ENCODE measurements at places on chromosomes 16 and 17. TPM values are rescaled to one million over a fixed set of nuclear protein-coding genes. Genes with fewer than 3 reads are reported as not detected.

The ZPBP2 gene
- not detected for total RNA-seq

The ZDHHC1 gene
- 4.8 TPM for total RNA-seq

The MAF gene
- total RNA-seq = not detected

DNA sequence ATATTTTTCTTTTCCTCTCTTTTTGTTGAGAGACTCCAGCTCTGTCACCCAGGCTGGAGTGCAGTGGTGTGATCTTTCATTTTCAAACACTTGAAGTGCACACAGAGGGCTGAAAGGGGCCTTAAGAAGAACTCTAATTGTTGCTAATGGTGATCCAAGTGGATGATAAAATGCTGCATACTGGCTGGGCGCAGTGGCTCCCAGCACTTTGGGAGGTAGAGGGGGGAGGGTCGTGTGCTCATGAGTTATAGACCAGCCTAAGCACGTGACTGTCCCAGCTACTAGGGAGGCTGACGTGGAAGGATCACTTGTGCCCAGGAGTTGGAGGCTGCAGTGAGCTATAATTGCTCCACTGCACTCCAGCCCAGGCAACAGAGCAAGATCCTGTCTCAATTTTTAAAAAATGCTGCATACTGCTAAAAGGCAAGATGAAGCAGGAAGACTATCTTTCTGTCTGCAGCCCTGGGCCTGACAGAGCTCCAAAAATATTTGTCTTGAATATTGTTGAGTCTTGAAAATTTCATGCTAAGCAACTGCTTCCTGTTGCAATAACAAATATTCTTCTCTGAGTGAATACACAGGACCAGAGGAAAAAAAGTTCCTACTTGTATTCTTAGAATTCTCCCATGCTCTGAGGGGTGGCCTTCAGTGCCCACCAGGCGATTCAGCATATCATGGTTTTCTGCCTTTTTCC is 63.7 kb upstream of the AKTIP start:
- no peak for DNase-seq

GRCh38 chr17:10674704-10675103 is 17.6 kb upstream of the MYH3 start:
- no peak for DNase-seq

DNA sequence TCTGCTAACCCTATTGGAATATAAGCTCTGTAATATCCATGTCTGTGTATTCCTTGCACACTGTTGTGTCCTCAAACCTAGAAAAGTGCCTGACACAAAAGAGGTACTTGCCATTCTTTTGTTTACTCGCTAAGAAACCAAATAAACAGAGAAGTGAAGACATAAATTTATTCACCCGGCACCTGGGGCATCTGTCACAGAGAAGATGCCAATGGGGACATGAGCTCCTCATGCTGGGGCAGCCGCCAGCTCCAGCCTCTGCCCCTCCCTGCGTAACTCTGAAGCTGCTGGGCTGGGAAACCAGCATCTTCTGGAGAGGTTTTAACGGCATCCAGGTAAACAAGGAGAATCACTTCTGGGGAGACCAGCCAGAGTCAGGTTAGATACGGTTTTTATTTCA is 15.1 kb upstream of the CDRT4 start:
- DNase-seq = no peak

- no peak for DNase-seq
Measured at GRCh38 chr16:67741118-67741517, 22.0 kb upstream of the GFOD2 start.

GRCh38 chr16:29745853-29746345 is at the start of gene C16orf54:
TSS of gene C16orf54 (minus strand) at chr16:29745990. CDS start at chr16:29744951, 1,039 bp downstream.
- DNase-seq = no peak

Measured in PC-3 (cell line).